ENCODE measurements at places on chromosomes 13 and 19.

DNA sequence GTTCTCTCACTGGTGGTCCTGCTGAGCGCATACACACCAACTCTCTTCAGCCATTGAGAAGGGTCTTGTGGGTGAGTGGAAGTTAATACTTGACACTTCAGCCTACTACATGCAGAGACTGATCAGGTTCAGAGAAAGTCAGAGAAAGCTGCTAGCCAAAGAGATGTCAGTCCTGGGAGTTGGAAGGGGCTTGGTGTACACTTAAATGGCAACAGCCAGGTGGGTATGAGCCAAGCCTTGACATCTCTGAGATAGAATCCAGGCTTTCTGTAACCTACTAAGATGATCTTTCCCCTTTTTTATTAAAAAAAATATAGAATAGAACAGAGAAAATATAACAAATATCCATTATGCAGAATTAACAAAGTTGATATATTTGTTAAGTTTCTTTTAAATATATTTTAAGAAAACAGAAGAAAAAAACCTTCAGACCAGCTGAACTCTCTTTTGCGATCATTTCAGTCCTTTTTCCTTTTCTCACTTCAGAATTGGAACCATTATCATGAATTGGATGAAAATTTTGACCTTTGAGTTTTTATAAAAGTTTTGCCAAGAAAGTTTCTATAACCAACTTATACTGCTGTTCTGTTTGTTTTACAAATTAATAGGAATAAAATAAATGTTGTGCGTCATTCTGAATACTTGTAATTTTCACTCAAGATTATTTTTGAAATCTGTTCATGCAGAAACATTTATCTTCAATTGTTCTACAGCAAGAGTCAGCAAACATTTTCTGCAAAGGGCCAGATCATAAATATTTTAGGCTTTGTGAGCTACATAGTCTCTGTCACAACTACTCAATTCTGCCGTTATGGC lies 153.0 kb downstream of the RFC3 start:
- no peak for DNase-seq

DNA sequence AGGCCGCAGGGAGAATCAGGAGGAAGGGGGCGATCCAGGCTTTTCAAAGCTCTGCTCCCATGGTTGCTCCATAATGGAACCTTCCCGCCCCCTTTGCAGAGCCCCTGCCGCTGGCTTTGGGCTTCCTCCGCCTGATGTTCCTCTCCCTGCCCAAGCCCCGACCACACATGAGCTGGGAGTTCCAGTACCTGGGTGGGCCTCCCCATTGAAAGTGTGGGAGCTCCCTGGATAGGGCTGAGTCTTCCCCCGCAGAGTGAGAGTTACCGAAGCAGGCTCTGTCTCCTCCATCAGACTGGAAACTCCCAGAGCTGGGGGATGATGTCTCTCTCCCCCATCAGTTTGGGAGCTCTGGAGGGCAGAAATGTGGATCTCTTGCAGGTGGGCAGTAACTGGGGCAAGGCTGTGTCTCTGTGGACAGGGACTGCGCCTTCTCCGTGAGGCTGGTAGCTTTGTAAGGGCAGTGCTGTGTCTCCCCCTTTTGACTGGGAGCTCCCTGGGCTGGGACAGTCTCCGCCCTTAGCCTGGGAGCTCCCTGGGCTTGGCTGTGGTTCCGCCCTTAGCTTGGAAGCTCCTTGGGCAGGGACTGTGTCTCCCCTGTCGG lies 722 bp downstream of the DCAF15 start:
- no peak for DNase-seq

- no peak for DNase-seq
These were observed 3.4 kb downstream of the PALM3 start for GRCh38 chr19:14058182-14059092.

DNA sequence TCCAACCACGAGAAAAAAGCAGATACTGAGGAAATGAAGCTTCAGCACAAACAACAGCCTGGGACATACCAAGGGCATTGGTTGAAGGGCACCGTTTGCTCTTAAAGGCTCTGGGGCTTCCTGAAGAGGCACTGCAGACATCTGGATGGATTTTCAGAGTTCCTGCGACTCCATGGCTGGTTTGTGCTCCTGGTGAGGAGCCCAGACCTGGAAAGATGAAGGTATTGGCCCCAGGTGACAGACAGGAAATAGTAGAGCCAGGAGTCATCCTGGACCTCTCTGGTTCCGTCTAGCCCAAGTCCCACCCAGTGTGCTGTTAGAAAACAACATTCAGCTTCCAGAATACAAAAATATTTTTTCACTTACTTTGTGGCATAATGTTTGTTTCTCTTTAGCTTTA lies 6.3 kb downstream of the IL17D start:
- no peak for DNase-seq

DNA sequence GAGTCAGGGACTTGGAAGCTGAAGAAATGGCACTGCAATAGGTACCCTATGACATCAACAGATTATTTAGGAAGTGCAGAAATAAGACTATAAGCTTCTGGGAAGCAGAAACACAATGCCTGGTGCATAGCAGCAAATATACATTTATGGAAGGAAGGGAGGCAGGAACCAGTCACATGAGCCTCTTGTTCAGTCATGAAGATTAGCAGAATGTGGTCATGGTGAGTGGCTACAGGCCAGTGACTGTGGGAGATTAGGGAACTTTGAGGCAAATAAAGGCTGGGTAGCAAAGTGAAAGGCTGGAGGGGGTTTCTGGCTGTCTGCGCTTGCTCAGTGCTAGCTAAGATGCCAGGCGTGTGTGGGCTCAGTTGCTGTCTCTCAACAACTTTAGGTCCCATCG lies 96.3 kb downstream of the EPSTI1 start:
- DNase-seq = no peak

- no peak for DNase-seq
These were observed 16.0 kb downstream of the TMEM272 start for GRCh38 chr13:51828730-51829567.

Measured in activated T-helper 2 cell treated with anti-CD3 and anti-CD28 coated beads, Interferon-gamma antibody, Interleukin-2, Interleukin-4, amounts not matched to agents 10 μg/mL and 5 μg/mL and 100 μg/mL, durations not matched to agents 14 hours and 24 hours and 36 hours (primary cell).